ENCODE measurements at places on chromosomes 6 and 20.

DNA sequence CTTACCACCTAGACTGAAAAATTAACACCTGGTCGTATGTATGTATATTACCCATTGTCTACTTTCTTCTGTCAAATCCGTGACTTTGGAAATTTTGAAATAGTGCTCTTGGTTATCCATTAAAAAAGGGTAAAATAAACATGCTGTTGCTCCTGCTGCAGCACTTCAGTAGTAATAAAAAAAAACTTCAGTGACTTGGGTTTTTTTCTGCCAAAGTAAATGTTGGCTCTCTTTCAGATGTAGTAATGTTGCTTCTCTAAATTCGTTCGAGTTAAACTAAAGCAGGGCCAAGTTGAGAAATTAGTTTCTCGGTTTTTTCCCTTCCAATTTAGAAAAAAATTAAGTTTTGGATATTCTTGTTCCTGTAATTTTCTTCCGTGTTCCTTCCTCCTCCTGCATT is 34.2 kb downstream of the JARID2 start:
- DNase-seq, result no peak

DNA sequence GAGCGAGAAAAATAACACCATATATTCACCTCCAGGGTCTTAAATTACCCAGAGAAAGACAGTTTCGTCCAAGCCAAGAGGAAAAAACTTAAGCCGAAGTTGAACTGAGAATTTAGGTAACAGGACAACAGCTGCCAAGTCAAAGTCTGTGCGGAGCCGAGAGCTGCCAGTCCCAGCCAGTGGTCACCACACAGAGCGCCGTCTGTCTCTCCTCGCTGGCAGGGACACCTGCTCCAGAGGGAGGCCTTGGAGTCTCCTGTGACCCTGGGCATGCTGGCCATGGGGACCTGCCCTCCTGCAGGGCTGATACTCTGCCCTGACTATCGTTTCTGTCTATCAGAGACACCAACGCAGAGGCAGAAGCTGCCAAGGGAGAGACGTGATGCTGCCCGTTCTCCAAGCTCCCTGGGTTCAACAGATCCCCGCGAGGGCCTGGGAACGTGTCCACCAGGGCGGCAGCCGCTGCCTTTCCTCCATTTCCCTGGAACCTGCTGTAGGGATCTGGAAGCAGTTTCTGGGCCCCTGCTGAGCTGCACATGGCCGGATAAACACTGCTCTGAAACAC is 341.3 kb downstream of the SMOC2 start:
- no peak for DNase-seq

DNA sequence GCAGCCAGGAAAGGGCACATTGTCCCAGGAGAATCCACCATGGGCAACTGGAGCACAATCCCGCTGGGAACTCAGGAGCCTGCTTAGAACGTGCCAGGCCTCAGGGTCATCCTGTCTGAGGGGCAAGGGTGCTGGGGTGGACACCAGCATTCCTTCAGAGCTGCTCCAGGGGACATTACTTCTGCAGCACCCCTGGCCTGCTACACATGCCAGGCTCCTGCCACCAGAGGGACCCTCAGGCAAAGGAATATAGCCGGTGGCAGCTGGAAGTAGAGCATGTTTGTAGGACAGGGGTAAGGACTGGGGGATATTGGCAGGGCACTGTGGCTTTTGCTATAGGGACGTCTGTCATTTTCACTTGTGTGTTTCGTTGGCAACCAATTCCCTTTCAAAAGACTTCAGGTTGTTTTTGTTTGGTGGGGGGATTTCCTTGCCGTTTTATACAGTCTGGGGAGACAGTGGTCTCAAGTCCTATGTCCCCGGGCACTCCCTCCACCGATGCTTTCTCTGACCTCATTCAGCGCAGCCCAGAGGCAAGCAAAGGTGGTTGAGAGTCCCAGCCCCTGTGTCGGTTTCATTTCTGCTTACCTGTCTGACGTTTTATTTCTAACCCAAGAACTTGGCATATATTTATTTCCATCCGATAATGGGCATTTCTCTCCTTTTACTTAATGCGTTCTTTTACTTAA is 130.8 kb downstream of the JPH2 start:
- peak; percentile 39 for DNase-seq

DNA sequence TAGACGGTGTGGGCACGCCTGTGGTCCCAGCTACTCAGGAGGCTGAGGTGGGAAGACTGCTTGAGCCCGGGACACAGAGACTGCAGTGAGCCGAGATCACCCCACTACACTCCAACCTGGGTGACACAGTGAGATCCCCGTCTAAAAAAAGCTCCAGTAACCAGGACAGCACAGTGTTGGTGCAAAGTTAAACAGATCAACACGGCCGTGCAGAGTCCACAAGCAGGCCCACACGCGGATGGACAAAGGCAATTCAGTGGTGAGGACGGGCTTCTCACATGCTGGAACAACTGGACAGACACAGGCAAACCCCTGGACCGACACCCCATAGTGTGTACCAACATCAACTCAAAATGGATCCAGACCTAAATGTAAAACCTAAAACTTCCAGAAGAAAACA is 41.7 kb downstream of the TAF4 start:
- no peak for DNase-seq

DNA sequence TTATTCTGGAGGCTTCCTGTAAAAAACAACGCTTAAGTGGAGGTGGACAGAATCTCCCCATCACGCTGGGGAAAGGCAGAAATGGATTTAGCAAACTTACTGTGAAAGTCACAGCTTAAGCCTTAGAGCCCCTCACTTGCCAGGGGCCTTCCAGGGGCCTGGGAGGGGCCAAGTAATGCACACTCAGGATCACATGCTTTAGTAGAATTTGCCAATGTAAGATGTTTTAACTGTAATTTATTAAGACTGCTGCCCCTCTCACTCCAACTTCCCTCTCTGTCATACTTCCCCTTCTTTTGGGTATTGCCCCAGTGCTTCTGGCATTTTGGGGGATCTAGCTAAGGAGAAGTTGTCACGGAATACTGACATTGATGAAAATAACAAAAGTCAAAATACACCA is 12.6 kb upstream of the ADA start:
- DNase-seq, result no peak

GRCh38 chr6:17877196-17877894 is 110.1 kb downstream of the KIF13A start:
- DNase-seq, result no peak

DNA sequence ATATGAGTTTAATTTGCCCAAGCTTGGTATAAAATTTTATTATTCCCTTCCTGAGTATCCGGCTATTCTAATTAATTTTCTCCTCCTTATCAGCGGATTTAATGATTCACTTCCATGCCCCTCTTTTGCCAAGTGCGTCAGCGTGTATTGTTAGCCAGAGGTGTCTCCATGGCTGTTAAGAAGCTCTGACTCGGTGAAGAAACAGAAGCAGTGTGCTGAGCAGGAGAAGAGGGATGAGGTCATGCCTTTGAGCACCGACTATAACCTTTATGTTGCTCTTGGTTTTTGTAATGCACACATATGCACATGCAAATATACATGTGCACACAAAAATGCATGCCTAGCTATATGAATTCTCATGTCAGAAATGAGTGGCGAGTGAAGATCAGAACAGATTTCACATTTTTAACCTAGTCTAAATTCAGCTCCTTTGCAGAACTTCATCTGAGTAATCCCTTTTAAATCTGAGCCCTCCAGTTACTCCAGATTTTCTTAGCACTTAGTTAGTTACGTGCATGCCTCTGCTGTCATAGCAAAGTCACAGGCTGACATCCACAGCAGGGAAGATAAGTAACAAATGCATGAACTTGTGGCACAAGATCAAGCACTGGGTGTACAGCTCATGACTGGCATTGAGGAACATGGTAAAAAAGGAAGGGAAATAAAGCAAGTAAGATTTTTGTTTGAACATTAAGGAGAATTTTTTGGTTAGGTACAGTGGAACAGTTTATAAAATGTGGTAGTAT is 24.3 kb downstream of the HTR1E start:
- no peak for DNase-seq

DNA sequence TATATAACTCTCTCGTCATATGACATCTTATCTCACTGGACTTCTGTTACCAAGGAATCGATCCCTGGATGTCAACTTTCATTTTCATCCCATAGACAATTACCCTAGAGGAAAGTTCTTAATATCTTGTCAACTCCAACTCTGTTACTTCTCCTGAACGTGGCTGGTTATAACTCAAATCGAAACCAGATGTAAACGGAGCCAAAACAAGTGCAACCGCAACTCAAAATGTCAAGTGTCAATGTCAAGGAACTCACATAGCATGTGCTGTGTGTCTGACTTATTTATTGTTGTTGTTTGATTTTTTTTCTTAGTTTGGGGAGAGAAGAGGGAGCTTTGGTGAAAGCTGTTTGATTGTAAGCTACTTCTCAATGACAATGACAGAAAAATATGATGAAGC is 108.6 kb downstream of the VIP start:
- DNase-seq, result peak; percentile 2

DNA sequence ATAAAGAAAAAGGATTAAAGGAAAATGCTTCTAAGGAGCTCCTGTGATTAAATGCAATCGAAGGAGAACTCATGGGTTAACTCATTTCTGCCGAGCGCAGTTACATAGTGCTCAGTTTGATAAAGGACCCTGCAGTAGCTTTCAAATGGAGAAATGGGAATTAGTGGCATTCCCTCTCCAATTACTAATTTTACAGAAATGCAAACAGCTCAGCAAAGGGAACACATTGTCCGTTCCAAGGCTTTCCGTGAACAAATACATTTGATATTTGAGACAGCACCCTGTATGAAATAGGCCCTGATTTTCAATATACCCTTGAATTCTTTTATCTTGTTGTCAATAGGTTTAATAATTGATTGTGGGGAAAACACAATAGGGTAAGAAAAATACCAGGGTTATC is 375.9 kb upstream of the TSHZ2 start:
- no peak for DNase-seq

- DNase-seq, result no peak
These were observed 28.9 kb downstream of the CNKSR3 start for GRCh38 chr6:154481521-154482013.

- DNase-seq, result peak; percentile 44
These were observed 5.2 kb upstream of the NRSN2 start for GRCh38 chr20:341682-342081.

- DNase-seq, result no peak
These were observed 545 bp upstream of the VSX1 start for GRCh38 chr20:25082498-25082873.

DNA sequence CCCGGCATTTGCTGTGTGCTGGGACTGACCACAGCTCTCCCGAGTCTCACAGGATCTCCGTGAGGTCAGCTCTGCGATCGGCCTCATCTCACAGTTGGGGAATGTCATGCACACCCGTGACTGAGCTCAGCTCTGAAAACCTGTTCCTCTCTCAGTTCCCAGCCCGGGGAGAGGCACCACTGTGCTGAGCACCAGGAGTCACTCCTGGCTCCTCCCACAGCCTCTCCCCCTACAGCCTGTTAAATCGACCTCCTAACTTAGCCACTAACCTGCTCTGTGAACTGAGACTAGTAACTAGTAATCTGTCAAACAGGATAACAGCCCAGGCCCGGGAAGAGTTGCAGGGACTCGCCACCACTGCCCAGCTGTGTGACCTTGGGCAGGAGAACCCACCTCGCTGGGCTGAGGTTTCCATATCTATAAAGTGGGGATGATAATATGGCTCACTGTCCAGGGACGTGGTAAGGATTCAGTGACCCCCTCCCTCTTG is 20.1 kb upstream of the NOL4L start:
- no peak for DNase-seq

GRCh38 chr20:35578469-35578868 is 36.6 kb downstream of the ERGIC3 start:
- DNase-seq, result no peak

- DNase-seq, result no peak
These were observed 142.0 kb upstream of the PMEPA1 start for GRCh38 chr20:57851796-57852195.

GRCh38 chr20:53216856-53217576 is 244.9 kb downstream of the TSHZ2 start:
- DNase-seq, result peak; percentile 78

- peak; percentile 52 for DNase-seq
These were observed 1.7 kb downstream of the DIDO1 start for GRCh38 chr20:62924442-62925075.

DNA sequence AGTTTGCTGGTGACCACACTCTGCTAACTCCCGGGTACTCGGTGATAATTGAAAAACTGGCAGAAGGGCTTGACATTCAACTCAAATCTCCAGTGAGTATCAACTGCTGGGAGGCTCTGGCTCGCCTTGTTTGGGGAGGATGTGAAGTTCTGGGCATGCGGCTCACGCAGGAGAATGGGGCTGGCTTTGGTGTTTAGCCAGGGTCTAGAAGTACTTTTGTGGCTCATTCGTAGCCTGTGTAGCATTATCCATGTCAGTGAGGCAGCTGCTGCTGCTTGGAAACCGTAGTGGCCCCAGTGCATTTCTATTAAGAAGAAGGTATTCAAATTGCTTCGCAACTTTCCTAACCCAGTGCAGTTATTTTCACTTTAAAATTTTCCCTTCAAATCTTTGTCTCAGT is 52.2 kb downstream of the KDM1B start:
- DNase-seq, result no peak

GRCh38 chr20:43726333-43726732 is 469 bp downstream of the GTSF1L start:
- no peak for DNase-seq

GRCh38 chr6:121086876-121087275 is 247.4 kb downstream of the TBC1D32 start:
- DNase-seq, result no peak

DNA sequence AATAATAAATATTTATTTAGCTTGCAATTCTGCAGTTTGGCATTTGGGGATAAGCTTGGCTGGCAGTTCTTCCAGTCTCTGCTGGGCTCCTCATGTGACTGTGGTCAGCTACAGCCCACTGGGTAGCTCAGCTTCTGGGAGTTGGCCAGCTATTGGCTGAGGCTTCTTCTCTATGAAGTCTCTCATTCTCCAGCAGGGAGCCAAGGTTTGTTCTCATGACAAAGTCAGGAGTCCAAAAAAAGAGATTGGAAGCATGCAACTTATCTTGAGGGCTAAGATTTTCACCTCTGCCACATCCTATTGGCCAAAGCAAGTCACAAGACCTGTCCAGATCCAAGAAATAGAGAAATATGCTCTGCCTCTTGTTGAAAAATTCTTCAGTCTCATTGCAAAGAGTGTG is 94.6 kb downstream of the SNAP25 start:
- no peak for DNase-seq

DNA sequence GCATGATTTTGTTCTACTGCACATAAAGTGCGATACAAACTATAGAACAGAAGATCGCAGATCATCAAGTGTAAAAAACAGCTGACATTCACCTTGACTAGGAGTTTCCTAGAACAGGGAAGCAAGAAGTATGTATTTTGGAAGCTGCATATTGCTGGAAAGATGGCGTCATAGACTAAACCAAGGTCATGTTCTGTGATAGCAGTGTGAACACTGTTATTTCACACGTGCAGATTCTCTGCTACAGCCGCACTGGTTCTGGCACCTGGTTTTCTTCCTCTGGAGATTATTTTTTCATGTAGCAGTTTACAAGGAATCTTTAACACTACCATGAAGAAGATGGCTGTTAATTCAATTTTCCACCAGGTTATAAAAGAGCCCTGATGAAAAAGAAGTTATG is 681.2 kb downstream of the PRKN start:
- no peak for DNase-seq

GRCh38 chr6:13461805-13462204 is 25.6 kb downstream of the GFOD1 start:
- DNase-seq, result no peak

GRCh38 chr6:156617376-156617775 is 159.8 kb upstream of the ARID1B start:
- DNase-seq, result no peak
